ENCODE measurements at places on chromosomes 2 and 18.

DNA sequence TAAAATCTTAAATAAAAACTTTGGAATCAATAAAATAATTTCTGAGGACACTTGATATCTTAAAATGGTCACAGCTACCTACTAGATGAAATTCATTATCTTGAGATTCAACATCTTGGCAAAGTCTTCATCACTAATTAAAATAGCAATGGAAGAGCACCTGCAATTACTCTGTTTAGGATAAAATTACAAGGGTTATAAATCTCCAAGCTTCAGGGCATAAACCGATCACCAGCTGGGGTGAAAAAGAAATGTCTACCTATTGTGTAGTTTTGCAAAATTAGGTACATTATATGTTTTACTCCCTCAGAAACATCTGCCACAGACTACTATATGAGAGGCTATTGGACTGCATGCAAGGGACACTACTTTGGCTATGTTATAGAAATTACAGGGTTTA lies 327.1 kb downstream of the CCDC178 start:
- DNase-seq: no peak

GRCh38 chr2:191170773-191171172 lies 20.0 kb upstream of the STAT4 start:
- DNase-seq: no peak

DNA sequence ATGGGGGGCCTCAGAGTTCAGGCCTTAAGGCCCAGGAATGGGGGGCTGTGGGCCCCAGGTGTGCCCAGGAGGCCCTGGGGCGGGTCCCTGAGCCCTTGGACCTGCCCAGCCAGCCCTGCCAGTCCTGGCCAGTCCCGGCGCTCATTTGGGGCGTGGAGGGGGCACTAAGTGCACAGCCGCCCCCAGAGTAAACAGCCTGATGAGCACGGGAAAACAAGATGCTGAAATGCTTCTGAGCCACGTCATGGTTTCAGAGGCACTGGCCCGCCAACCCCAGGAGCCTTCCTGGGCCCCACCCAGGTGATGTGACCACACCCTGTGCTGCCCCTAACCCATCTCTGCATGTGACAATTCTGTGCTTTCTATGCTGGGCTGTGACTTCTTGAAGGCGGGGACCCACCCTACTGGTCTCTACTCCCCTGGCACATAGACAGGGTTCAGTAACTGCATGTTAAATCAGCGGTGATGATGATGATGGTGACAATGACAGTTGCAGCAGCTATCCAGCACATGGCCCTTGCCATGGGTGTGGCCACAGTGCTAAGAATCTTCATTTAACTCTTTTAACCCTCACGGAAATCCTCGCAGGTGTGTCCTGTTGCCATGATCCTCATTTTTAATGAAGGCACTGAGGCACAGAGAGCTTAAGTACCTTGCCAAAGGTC lies 28.1 kb upstream of the ASPRV1 start:
- no peak for DNase-seq

GRCh38 chr2:44371445-44371844 lies 9.7 kb downstream of the CAMKMT start:
- DNase-seq: no peak

DNA sequence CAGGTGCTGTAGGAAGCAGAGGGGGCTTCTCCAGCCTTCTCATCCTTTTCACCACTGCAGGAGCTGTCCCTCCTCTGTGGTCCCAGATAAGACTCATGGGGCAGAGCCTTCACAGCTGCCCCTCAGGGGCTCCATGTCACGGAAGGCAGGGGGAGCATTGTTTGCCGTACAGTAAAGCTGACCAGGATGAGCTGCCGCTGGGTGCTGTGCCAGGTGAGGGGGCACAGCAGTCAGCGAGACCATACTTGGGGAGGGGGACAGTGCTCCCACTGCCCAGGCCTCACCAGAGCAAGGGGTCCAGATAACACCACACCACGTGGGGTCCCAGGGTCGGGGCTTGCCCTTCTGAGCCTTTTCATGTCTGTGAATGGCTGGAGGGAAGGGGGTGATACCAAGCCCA lies 46.3 kb downstream of the PLEKHB2 start:
- no peak for DNase-seq

- peak; percentile 83 for DNase-seq
Observed at GRCh38 chr2:61763605-61764034, 90.2 kb downstream of the FAM161A start.

GRCh38 chr2:96729748-96730147 lies 10.1 kb downstream of the LMAN2L start:
- no peak for DNase-seq

DNA sequence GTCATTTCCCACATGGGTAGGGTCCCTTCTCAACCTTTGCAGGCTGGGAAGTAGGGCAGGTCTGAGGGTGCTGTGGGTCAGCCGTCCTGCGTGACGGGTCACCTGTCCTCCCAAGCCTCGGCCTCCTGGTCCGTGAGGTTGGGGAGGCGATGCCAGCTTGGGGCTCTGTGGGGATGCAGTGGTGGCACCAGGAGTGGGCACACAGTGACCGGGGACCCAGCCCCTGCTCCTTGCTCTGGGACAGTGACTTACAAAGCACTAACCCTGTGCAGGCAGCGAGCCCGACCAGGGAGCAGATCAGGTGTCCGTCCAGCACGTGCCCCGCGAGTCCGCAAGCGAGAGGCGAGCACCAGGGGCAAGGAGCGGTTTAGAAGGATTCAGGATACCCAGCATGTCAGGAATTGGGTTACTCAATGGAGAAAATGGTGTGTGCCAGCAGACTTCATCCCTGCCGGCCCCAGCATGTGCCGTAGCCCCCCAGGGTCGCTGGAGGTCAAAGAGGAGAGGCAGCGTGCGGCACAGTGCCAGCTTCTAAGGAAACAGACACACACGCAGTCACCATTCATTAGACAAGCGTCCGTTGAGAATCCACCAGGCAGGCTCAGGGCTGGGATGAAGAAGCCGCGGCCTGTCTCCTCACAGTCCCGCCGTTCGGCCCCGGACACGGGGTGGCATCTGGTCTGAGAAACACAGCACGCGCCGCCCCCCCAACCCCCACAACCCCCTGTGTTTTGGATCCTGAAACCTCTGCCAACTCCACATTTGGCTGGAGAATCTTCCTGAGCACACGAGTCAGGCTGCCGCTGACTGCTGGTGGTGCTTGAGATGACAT lies 11.7 kb downstream of the COLEC11 start:
- no peak for DNase-seq

DNA sequence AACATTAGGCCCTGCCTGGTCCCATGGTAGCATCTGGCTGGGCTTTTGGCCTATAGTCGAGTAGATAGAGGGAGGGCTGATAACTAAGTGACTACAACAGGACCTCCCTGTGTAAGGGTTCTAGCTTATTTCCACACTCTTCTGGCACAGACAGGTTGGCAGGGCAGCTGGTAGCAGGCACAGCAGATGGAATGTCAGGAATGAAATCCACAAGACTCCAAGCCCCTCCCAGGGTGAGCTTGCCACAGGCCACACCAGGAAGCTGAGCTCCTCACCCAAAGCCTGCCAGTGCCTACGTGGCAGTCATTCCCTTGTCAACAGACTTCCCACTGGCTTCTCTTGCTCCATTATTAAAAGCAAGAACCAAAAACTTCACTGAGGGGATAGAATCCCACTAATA lies 20.7 kb upstream of the C1QL2 start:
- no peak for DNase-seq

- DNase-seq: no peak
Observed at GRCh38 chr18:3055816-3056215, 42.9 kb upstream of the LPIN2 start.

DNA sequence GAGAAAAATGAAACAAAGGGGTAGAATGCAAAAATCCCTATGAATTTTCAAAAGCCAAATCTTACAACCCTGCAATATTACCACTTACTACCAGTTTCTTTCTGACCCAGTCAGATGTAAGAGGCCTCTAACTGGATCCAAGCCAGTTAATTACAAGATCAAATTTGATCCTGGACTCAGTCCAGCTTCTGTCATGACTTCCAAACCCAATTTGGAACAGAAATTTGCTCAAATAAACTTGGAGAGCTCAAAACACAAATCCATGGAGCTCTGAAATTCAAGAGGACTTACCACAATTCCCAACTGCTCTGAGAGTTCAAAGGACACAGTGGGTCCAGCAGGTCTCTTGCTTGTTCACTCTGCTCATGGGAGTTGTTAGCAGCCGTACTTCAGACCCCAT lies 1271.7 kb upstream of the SLC39A10 start:
- DNase-seq: no peak

DNA sequence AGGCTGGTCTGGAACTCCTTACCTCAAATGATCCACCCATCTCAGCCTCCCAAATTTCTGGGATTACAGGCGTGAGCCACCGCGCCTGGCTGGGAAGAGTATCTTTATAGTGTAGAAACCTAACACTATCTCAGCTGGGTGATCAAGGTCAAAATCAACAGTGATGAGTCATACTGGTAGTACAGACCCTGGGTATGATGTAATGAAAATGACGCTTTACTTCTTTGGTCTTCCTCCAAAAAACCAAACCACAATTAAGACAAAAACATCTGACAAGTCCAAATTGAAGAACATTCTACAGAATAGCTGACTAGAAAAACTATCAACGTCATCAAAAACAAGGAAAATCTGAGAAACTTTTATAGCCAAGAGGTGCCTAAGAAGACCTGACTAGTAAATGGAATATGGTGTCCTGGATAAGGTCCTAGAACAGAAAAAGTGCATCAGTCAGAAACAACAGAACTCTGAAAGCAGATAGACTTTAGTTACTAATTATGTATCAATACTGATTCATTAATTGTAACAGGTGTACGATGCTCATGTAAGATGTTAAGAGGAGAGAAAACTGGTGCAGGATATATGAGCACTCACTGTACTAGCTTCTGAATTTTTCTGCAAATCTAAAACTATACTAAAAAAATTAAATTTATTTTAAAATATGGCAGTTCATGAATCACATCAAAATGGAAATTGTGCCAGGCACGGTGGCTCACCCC lies 25.4 kb downstream of the PDCL3 start:
- no peak for DNase-seq

GRCh38 chr2:8571792-8572499 lies 109.9 kb upstream of the ID2 start:
- DNase-seq: no peak

Data from ovary (tissue), 10 donors.